ENCODE measurements at places on chromosomes 16 and 17.

- no peak for DNase-seq
Measured at GRCh38 chr17:78567991-78568390, 9.2 kb downstream of the DNAH17 start.

- DNase-seq: no peak
Measured at GRCh38 chr17:16935241-16935663, 36.7 kb downstream of the TNFRSF13B start.

GRCh38 chr16:13181432-13181831 lies 280.0 kb downstream of the SHISA9 start:
- no peak for DNase-seq

GRCh38 chr16:86835982-86836381 lies 257.6 kb downstream of the FOXL1 start:
- no peak for DNase-seq

GRCh38 chr17:75823257-75824041 lies 20.8 kb downstream of the UNC13D start:
- no peak for DNase-seq
